T-helper 17 cell (primary cell): ENCODE measurements at places on chromosomes 1 and 21. TPM values are rescaled to one million over a fixed set of nuclear protein-coding genes. Genes with fewer than 3 reads are reported as not detected.

GRCh38 chr21:42061195-42061985 lies 9.7 kb upstream of the UMODL1 start:
- DNase-seq, result no peak

DNA sequence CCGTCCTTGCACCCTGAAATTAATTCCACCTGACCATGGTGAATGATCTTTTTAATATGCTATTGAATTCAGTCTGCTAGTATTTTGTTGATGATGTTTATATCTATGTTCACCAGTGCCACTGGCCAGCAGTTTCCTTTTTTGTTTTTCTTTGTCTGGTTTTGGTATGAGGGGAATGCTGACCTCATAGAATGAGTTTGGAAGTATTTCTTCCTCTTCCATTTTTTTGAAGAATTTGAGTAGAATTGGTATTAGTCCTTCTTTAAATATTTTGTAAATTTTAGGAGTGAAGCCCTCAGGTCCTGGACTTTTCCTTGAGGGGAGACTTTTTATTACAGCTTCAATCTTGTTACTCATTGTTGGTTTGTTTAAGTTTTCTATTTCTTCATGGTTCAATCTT lies 231.6 kb downstream of the MRPL39 start:
- no peak for DNase-seq

GRCh38 chr1:90850181-90850897 lies 133.2 kb upstream of the BARHL2 start:
- no peak for DNase-seq

- no peak for DNase-seq
Observed at GRCh38 chr1:17909634-17910033, 154.5 kb downstream of the ACTL8 start.

GRCh38 chr1:157517016-157517415 lies 35.3 kb downstream of the FCRL5 start:
- no peak for DNase-seq

DNA sequence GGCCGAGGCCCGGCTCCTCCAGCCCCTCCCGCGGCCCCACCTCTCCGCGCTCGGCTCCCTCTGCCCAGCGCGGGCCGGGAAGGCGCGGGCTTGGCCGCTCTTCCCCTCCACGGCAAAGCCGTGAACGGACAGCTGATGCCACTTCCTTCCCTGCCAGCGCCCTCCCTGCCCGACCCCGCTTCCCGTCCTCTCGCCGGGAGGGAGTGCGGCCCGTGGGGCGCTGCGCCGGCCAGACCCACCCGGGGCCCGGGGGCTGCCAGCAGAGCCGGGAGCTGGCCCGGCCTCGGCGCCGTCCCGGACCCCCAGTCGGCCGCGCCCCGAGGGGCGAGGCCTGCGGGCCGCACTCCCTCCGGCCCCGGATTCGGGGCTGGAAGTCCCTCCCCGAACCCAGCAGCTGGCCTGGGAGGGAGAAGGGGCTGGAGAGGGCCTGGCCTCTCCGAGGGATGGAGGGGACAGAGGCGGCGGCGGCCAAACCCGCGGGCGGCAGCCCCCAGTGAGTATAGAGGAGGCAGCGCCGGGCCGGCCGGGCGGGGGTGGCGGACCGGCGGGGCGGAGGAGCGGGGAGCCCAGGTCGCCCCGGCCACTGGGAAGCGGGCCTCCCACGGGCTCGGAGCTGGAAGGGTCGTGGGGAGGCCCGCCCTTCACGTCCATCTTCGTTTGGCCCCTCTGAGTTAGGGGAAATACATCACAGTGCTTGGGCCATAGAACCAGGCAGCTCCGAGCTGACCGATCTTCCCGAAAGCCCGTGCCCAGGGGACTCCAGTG lies at the start of gene KIAA1614:
TSS of gene KIAA1614 (plus strand) at position 97 of the 765 bp plus-strand sequence. CDS start at position 444, 347 bp downstream.
- no peak for DNase-seq

- DNase-seq, result no peak
Observed at GRCh38 chr1:11929849-11930248, 3.6 kb upstream of the KIAA2013 start.

DNA sequence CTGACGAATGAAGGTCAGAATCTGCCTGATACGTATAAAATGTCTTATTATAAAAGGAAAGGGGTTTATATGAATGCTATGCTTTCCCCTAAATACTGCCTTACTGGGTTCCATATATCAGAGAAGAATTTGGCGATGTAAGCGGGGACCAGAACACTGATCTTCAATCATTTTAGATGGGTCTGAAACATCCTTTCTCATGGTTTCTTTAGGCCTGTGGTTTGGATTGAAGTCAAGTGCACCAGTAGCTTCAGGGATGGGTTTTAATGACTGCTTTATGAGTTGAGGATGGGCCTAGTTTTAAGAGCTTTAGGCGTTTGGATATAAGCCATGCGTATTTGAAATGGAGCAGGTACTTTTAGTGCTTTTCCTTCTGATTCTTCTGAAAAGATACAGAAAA lies 6.9 kb downstream of the FMN2 start:
- no peak for DNase-seq

- DNase-seq, result peak; percentile 51
Observed at GRCh38 chr1:149885339-149886120, 13.8 kb upstream of the BOLA1 start.

DNA sequence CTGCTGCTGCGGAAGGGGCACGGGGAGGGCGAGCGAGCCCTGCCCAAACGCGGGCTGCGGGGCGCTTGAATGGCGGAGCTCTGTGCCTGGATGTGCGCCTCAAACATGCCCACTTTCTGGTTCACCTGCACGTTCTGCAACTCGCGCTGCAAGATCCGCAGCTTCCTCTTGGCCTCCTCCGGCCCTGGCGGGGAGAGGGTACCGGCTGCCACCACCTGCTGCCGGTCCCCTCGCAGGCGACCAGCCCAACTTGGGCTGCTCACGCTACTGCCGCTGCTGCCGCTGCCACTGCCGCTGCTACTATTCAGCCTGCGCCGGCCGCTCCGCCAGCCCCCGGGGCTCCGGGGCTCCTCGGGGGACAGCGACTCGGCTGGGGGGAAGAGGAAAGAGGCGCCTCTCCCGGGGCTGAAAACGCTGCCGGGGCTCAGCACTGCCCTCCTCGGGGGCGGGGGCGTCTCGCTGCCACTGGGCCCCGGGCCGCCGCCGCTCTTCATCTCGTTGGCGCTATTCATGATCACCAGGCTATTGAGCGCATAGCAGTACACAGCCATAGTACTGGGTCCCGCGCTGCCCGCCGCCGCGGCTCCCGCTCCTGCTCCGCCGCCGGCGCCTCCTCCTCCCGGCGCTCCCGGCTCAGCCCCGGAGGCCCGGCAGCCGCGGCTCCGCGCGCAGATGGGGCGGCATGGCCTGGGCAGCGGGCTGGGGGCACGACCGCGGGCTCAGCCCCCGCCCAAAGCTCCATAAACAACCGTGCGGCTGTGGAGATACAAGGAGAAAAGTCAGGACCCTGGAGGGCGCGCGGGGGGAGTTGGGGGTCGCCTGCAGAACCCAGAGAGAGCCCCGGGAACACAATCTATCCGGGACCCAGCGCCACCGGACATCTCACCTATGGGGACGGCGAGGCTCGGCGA lies 1.9 kb downstream of the ITPKB start:
- peak; percentile 36 for DNase-seq

GRCh38 chr1:172019976-172020375 lies 178.7 kb downstream of the DNM3 start:
- DNase-seq, result no peak

GRCh38 chr1:169682071-169682470 lies 29.3 kb downstream of the SELL start:
- DNase-seq, result no peak

GRCh38 chr1:224884361-224884801 lies 45.1 kb upstream of the DNAH14 start:
- DNase-seq, result no peak

DNA sequence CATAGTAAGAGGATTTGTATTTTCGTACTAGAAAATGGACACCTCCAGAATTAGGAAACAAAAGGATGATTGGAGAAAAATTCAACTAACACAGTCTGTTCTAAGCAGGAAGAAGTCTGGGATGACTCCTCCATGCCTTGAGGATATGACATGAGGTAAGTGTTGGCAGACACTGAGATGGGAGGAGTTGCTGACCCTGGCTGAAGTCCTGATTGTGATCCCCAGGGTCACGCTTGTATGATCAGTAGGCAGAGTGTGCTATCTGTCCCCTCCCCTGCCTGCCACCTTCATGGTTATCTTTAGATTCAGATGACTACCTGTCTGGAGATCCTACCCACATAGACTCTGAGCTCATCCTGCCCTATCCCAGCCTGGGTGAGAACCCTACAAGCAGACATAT lies 249.1 kb downstream of the C1orf94 start:
- no peak for DNase-seq

RAB4A gene
- 34.3 TPM for total RNA-seq

LDLRAD2 gene
- not detected for total RNA-seq

C1orf185 gene
- total RNA-seq, result not detected

E2F2 gene
- 5.4 TPM for total RNA-seq
